ENCODE measurements at places on chromosomes 3 and 15.

GRCh38 chr15:58490086-58490887 is 58.5 kb downstream of the LIPC start:
- no peak for DNase-seq

GRCh38 chr3:99516936-99517335 is 121.5 kb upstream of the COL8A1 start:
- DNase-seq = no peak

DNA sequence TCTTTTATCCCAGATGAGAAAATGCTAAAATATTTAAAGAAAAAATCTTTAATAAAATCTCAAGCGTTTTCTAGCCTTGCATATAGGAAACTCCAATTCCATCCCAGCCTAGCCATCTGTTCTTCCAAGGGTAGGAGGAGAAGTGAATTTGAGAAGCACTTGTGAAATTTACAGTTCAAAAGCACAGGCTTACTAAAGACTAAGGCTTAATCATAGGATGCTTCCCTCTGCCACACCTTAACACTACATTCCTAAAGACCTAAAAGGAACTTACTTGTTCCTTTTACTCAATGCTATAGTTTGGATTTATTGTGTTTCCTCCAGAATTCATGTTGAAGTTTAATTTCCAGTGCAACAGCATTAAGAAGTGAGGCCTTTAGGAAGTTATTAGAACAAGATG is 764.8 kb upstream of the CADM2 start:
- DNase-seq = no peak

DNA sequence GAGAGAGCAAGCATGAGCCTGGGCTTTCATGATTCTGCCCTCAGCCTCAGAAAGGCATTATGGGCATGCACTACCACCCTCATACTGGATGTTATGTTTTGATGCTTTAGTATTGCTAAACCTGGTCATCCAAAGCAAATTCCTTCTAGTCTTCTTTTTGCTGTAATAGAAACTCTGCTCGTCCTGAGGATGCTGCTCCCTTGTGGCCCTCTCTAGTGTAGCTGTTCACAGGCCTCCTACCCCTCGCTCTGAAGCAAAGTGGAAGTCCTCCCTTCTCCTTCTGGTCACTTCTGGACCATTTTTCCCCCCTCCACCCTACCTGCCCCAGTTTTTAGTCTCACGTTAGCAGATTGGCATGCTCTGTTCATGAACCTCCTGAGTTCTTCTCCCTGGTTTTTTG is 22.9 kb upstream of the CCNL1 start:
- DNase-seq = no peak

GRCh38 chr3:23162934-23163333 is 40.2 kb upstream of the UBE2E2 start:
- no peak for DNase-seq

DNA sequence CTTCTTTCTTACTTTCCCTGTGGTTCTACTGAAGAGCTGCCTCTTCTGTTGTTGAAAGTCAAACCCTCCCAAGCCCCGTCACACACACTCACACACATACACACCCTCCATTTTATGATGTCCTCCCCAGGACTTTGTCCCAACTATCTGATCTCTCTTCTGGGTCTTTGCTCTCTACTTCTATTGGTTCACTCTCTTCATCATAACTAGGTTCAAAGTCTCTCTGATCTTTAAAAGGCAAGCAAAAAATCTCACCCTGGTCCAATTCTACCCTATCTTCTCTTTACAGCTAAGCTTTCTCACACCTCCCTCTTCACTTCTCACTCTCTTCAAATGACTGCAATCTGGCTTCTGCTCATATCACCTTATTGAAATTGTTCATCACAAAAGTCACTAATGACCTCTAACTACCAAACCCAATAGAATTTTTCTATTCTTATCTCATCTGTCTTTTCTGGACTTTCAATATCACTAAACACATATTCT is 34.8 kb downstream of the LRRFIP2 start:
- DNase-seq = no peak

DNA sequence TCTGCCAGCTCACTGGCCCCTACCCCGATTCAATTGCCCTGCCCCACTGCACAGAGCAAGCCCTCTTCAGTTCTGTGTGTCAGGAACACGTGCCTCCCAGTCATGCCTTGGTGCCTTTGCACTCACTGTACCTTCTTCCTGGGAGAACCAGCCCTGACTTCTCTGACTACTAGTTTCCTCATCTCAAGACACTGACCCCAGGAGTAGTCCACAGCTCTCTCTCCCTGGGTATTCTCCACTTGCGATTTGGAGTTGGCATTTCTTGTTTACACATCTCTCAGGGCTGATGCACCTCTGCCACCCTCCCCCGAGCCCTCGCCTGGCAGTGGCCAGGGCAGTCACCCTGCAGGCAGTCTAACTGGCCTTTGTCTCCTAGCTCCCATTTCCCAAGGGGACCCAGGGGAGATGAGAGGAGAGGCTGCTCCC is 5.7 kb downstream of the CISH start:
- no peak for DNase-seq

DNA sequence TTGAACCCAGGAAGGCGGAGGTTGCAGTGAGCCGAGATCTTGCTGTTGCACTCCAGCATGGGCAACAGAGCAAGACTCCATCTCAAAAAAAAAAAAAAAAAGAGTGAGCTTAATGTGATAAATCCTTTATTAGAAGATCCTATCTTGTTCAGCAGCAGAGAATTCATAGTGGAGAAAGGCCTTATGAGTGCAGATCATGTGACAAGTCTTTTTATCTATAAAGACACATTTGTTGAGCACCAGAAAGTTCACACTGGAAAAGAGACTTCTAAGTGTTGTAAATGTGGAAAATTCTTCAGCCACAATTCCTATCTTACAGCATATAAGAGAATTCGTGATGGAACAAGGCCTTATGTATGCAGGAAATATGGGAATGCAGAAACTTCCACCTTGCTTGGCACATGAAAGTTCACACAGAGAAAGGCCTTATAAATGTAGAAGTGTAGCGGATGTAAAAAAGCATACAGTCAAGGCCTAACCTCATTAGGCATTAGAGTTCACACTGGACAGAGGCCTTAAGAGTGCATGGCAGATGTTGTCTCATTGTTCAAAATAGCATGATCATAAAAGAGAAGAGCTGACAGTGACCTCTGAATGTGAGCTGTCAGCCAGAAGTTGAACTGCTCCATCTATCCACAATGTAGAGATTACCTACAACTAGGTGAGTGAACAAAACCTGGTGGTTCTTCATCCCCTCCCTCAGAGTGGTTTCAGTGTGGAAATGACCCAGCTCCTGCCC is 16.7 kb downstream of the ADAM10 start:
- DNase-seq = no peak

DNA sequence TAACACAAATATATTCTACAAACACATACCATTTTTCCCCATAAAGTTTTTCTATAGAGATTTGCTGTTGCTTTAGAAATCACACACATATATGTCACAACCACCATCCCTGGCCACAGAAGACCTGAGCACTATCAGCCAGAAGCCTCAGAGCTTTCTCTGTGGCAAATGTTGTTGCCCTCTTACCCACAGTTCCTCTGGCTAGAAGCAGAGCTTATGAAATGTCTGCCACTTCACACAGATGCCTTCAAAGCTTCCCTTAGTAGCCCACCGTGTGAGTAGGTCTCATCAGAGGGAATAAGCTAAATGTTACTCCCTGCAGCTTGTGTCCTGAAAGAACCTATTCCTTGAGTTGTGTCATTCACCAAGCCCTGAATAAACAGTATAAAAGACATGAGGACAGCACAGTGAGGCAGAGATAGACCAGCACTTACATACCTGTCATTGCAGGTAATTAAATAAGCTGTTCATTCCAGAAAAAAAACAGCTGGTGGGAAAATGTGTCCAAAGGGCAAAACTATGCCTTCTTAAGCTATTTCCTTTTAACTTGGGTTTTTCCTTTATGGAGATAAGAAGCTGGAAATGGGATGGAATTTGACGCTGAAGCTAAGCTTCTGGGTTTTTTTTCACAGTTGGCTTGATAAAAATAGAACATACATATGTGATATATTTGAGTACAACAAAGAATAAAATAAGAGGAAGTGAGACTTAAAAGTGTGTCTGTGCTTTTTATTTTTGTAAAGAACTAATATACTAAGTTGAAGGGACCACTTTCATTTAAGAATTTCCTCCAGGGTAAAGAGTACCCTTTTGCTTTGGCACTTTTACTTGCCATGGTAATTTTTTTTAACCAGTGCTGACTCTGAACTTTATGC is 391.4 kb downstream of the KCNH8 start:
- no peak for DNase-seq

- DNase-seq = no peak
Measured at GRCh38 chr3:30232142-30232541, 374.3 kb upstream of the TGFBR2 start.

GRCh38 chr15:71806452-71806931 is 3.9 kb upstream of the NR2E3 start:
- no peak for DNase-seq

GRCh38 chr15:83030021-83030420 is 18.6 kb upstream of the C15orf40 start:
- DNase-seq = no peak

DNA sequence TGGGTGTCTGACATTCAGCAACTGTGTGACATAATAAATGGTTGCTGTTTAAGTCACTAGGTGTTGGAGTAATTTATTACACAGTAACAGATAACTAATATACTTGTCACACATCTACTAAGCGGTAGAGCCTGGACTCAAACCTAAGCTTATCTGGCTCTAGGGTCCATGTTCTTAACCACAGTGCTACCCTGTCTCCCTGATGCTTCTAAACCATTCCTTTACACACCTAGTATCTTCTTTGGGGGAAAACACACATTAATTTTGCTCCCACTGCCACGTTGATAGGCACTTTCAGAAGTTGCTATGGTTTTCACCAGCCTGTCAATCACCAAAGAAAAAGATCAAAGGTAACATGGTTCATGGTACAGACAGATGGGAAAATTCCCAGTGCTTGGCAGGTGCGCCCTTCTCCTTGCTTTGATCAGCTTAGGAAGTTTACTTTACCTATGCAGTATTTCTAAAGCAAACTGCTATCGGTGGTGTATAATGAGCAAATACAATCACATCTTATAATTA is 150.8 kb downstream of the PDZRN3 start:
- no peak for DNase-seq

DNA sequence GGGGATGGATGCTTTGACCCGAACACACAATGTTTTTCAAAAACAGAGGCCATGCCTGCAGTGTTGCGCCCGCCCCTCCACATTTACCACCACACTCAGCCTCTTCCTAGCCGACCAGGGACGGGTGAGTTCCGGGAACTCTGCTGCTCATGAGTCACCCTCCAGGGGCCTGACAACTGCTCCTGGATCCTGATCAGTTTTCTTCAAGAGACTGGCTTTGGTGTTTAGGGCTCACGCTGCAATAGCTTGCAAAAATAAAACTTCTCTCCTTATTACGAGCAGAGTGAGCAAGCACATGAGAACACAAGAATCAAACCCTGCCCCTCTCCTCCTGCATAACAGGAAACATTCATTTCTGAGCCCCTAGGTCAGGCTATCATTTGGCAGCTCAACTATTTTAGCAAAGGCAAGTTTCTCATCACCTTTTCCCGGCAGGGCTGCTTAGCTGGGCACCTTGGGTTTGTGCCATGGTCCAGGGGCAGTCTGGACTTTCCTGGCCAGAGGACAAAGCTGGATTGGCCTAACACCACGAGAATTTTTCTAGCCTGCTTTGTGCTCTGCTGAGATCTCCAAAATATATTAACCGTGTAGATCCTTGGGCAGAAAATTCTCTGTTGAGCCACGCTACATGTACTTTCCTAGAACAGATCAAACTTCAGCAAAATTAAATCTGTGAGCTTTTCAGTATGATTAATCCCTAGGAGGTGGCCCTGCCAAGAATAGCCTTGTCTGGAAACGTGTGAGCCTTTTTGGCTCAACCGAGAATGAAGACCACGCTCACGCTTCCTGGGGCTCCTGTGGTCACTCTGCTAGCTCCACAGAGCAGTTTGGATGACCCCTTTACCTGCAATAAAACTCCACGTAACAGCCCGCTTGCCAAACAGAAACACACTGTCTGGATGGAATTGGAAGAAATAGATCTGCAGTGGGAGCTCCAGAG is 52.7 kb upstream of the SPATA12 start:
- no peak for DNase-seq

GRCh38 chr3:48990636-48991469 is 812 bp downstream of the P4HTM start:
- DNase-seq = peak; percentile 48

GRCh38 chr15:74786551-74787165 is 4.8 kb downstream of the CSK start:
- peak; percentile 40 for DNase-seq

- no peak for DNase-seq
Measured at GRCh38 chr3:80068459-80068858, 300.7 kb upstream of the ROBO1 start.

- peak; percentile 64 for DNase-seq
Measured at GRCh38 chr3:71309342-71309741, 274.2 kb downstream of the FOXP1 start.

GRCh38 chr3:143979813-143980212 is 8.2 kb downstream of the DIPK2A start:
- DNase-seq = no peak

DNA sequence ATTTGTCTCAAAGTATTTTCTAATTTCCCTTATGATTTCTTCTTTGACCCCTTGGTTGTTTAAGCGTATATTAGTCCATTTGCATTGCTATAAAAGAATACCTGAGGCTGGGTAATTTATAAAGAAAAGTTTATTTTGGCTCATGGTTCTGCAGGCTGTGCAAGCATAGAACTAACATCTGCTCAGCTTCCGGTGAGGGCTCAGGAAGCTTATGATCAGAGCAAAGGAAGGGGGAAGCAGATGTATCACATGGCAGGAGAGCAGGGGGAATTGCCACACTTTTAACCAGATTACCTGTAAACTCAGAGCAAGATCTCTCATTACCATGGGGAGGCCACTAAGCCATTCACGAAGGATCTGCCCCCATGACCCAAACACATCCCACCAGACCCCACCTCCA is 148.2 kb downstream of the PDE8A start:
- DNase-seq = no peak

DNA sequence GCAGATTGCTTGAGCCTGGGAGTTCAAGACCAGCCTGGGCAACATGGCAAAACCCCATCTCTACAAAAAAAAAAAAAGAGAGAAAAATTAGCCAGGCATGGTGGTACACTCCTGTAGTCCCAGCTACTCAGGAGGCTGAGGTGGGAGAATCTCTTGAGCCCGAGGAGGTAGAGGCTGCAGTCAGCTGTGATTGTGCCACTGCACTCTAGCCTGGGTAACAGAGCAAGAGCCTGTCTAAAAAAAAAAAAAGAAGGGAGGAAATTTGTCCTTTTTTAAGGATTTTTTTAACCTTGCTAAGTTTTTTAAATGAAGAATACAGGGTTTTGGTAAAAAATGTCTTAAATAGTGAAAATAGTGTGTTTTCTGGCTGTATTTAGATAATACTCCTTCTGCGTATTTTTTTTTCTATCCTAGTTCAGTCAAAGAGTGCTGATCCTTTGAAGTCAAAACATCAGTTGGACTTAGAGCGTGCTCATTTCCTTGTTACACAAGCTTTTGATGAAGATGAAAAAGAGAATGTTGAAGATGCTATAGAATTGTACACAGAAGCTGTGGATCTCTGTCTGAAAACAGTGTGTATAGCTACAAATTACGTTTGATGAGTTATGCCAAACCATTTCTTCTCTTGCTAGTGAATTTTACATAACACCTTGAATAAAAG is 11.1 kb downstream of the CAPN7 start:
- no peak for DNase-seq
